Thyroid gland (tissue), 4 donors: ENCODE measurements at places on chromosomes 16 and 17.
A peak's percentile ranks its signal among the peaks of the same experiment; 100 is the strongest.

DNA sequence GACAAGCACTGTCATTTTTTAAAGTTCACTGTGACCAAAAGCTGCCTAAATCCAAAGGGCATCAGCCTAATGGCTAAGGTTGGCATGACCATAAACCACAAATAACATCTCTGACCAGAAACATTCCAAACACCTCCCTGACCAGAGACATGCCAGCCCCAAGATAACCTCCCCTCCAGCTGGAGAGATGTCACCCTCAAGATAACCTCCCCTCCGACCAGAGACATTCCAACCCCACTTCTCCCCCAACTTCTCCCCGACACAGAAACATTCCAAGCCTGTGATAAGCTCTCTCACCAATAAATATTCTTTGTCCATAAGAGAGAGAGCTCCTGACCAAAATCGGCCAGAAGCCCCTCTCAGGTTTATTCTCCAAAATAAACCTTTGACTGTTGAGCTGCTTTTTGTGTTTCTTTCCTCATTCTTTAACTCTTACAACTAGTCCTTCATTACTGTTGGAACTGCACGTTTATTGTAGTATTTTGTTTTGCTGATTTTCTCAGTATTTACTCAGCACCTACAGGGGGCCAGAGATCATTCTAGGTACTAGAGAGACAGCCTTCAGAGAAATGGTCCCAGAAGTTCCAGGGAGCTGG, 325.6 kb downstream of the SLC39A11 start:
- DNase-seq, result no peak

DNA sequence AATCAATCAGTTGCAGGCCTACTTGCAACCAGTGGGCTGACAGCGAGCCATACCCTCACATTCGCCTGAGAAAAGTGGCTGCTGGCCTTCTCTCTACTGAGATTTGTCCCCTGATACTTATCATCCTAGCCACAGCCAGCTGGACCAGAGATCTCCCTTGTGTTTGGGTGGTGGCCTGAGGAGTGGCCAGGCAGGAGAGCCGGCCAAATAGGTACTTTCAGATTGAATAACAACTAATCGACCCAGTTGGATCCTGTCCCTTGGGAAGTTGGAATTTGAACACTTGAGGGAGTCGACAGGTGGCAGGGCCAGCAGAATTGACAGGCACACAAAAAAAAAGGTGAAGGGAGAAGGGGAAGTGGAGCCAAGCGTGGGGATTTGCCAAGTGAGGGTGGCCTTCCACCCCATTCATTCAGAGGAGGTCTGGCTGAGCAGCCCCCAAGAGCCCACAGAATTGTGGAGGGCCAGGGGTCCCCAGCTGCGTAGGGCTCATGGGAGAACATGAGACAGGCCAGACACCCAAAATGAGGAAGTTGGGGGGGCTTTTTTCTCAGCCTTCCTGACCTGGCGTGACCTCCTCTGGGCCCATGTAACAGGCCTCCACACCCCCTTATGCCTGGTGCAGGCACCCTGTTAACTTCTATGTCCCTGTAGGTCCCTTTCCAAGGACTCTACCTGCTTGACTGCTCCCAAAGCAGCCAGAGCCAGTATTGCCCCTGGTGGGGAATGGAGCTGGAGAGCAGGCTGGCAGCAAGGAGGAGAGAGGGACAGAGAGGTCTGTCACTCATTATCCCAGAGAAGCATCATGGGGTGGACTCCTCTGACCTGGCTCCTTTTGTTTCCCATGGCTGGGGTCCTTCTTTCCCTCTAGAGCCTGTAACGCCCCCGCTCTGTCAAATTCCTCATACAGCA, 2.9 kb upstream of the RANGRF start:
- DNase-seq, result peak; percentile 80

- DNase-seq, result no peak
Observed at GRCh38 chr17:59637611-59638310, 18.1 kb downstream of the CLTC start.

DNA sequence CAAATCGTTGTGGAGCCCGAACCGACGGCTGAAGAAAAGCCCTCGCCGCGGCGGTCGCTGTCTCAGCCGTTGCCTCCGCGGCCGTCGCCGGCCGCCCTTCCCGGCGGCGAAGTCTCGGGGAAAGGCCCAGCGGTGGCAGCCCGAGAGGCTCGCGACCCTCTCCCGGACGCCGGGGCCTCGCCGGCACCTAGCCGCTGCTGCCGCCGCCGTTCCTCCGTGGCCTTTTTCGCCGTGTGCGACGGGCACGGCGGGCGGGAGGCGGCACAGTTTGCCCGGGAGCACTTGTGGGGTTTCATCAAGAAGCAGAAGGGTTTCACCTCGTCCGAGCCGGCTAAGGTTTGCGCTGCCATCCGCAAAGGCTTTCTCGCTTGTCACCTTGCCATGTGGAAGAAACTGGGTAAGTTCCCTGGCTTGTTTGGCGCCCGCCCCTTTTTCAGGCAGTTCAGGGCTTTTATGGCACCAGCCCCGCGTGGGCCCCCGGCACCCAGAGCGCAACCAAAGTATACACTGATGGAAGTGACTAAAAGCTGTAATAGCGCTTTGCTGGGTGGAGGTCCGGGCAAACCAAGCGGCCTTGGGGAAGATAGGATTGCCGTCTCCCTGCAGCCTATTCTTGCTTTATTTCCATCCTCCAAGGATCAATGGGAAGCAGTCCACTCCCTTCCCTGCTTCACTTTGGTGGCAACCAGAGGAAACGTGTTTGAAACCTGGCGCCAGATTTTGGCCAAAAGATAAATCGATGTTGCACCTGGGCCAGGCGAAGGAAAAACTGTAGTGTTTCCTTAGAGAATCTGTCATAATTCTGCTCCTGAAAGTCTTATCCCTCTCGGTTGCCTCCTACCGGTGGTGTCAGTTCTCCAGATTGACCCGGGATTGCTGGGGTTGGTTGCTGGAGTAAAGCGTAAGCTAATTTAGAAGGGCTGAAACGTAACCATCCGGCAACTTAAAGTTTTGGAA, 775 bp downstream of the PPM1D start:
- DNase-seq, result peak; percentile 80

GRCh38 chr17:63492940-63493339, 16.1 kb downstream of the ACE start:
- no peak for DNase-seq

- DNase-seq, result no peak
Observed at GRCh38 chr17:72502371-72503341, 381.8 kb downstream of the SOX9 start.

GRCh38 chr17:19724501-19725420, 8.4 kb upstream of the SLC47A2 start:
- DNase-seq, result no peak

GRCh38 chr17:72843591-72843990, 248.9 kb downstream of the SLC39A11 start:
- DNase-seq, result no peak

GRCh38 chr17:41917679-41918313, 955 bp downstream of the ACLY start:
- peak; percentile 66 for DNase-seq

GRCh38 chr16:88867581-88868246, 1.3 kb upstream of the PABPN1L start:
- no peak for DNase-seq

DNA sequence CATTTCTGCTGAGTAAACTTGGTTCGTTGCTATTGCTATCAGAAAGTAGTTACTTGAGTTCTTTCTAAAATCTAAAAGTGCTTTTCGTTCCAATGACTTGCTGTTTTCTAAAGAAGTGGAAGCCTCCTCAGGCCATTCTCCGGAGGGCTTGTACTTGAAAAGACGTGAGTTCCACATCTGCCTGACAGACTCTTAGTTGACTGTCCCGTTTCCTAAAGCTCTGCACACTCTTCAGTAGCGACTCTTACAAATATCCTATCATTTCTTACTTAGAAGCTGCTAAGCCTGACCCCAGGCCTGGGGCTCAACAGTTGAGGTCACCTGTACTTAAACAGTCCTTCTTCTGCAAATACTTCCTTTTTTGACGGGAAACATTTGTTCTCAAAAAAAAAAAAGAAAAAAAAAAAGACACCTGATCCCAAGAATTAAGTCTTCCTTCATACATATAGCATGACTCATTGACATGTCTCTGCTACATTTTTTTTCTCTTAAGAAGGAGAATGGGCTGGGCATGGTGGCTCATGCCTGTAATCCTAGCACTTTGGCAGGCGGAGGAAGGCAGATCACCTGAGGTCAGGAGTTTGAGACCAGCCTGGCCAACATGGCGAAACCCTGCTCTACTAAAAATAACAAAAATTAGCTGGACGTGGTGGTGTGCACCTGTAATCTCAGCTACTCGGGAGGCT, 61.5 kb downstream of the DHRS7C start:
- no peak for DNase-seq

- DNase-seq, result no peak
Observed at GRCh38 chr17:1914661-1915083, 84.9 kb downstream of the RPA1 start.
